ENCODE measurements at places on chromosomes 2 and 18. TPM values are rescaled to one million over a fixed set of nuclear protein-coding genes. Genes with fewer than 3 reads are reported as not detected.

DNA sequence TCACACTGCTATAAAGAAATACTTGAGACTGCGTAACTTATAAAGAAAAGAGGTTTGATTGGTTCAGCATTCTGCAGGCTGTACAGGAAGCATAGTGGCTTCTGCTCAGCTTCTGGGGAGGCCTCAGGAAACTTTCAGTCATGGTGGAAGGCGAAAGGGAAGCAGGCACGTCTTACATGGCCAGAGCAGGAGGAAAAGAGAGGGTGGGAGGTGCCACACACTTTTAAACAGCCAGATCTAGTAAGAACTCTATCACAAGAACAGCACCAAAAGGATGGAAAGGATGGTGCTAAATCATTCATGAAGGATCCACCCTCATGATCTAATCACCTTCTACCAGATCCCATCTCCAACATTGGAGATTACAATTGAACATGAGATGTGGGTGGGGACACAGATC is 145.5 kb upstream of the OSR1 start:
- DNase-seq: no peak

DNA sequence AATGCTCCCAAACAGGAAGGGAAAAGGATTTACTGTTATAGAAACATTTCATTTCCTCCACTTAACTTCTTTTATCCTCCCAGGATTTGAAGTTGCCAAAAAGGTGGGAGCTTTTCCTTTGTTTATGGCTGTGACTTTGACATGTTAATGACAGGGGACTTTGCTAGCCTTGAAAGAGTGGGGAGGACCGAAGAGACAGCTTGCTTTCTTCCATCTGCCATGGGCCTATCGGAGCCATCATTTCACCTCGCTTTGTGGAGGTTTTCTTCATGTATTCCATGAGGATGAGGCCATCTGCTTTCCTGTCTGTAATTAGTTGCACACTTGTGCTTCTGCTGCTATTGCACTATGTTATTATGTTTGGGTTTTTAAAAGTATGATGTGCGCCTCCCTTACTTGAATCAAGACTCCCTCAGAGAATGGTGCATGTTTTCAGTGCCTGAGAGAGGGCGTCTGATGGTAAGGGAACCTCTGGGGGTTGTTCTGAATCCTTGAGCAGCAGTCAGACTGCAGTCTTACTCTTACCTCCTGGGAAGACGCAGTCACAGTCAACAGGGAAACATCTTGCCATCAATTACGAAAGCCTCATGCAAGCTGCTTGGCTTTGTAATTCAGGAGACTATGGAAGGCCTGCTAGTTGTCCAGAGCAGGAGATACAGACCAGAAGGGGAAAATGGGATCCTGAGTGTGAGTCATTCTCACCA is 173.3 kb upstream of the MGAT5 start:
- no peak for DNase-seq

DNA sequence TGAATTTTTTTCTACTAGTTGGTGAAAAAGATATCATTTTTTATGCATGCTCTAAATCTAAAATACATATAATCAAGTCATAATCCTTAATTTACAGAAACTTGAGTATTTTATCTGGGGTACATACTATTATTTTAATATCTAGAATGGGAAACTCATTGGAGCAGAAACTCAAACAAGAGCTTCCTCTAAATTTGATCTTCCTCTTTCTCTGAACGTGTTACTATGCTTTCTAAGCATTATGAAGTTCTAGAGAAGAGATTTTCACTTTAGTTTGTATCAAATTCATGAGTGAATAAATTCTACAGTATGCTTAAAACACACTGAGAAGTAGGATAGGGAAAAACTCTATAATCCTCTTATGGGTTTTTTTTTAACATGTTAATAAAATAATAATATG is 20.6 kb upstream of the SLC38A11 start:
- DNase-seq: no peak

DNA sequence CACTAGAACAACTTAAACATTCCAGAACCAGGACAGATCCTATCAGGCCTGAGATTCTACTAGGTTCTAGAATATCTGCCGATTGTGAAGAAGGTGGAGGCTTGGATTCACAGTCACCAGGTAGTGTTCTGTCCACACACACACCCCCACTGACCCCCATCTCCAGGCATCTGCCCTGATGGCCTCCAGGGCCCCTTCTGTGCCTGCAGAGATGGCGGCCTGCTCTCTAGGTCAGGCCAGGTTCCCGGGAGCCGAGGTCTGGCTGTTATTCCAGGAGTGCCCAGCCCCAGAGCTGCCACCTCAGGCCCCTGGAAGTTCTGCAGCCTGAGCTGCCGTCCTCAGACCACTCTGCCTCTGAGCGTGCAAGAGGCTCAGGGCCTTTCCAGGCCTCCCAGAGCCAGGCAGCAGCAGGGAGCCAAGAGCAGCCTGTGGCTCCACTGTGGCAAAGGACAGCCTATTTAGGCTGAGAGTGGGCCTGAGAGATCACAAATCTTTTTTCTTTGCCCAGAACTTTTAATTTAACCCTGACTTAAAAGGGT is 96.2 kb upstream of the ASAP2 start:
- DNase-seq: no peak

DNA sequence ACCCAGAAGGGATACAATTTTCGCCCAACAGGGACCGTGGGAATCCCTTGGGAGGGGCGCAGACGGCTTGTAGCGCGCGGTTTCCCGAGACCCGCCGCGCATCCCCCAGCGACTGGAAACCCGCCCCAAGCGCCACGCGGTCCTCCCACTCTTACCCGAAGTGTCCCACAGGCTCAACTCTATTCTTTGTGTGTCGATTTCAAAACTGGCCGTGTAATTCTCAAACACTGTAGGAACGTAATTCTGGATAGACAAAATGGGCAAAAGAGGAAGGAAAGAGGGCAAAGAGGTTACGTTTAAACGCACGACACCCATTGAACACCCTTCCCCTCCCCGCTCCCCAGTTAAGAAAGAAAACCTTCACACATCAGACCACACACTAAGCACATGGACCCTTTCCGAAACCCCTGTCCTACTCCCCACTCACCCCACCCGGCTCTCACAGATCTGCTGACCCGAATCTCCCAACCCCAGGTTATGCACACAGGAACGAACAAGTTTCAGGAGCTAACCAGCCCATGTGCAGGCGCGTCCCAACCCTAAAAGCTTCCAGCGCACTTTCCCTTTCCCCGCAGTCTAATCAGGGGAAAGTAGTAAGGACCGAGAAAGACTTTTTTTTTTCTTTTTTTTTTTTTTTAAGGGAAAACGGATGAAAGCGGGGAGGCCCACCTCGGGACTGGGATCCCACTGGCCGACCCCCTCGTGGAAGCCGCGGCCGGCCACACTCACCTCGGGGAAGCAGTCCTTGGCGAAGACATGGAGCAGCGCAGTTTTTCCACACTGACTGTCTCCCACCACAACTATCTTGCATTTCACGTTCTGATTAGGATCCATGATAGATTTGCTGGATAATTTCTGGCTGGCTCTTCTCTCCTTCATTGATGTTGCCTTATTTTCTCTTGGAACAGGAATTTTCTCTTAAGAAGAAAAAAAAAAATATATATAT is 655 bp downstream of the RND3 start:
- peak; percentile 30 for DNase-seq

DNA sequence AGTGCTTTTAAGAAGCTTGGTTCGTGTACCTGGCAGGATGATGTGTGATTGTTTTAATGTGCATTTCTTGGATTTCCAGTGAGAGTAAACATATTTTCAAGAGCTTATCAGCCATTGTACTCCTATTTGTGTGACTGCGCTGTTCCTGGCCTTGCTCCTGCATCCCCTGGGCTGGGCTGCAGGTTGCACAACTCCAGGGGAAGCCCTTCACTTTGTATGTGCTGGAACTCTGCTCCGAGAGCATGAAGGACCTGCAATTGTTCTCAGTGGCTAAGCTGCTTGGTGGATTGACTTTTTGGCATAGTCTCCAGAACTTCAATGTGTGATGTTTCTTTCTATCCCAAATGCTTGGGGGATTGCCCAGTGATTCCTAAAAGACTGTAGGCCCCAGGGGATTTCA is 18.8 kb downstream of the ATP6V1C2 start:
- DNase-seq: no peak

DNA sequence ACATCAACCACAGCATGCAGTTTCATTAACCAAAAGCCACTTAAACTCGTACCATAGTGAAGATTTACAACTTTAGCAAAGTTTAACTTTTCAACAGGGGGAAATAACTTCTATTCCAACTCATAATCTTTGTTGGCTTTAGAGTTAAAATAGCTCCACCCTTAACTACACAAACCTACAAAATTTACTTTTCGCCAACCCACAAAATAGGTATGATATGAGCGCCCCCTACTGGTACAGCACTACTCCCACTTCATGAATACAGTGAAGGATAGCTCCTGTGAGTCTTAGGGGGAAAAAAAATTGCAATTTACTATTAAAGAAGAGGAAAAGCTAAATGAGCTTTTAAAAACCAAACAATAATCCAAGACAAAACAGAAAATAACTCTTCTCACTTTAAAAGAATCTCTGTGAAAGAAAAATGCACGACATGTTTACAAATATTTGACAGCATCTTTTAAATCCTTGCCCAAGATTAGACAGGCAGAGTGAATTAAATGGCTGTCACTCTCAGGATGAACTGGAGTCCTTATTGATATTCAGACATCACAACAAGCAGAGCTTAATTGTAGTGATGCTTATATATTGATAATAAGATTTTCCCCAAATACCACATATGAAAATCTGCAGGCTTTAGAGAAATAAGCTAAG is 32.2 kb downstream of the TMEFF2 start:
- peak; percentile 26 for DNase-seq

- no peak for DNase-seq
Measured at GRCh38 chr2:37610638-37611289, 60.7 kb downstream of the CDC42EP3 start.

- DNase-seq: no peak
Measured at GRCh38 chr2:237876532-237876931, 17.1 kb downstream of the RAMP1 start.

- DNase-seq: no peak
Measured at GRCh38 chr18:34710458-34710914, 388 bp downstream of the DTNA start.

GRCh38 chr2:33978471-33978870 is 379.4 kb upstream of the FAM98A start:
- DNase-seq: no peak

ANKRD62 gene
- total RNA-seq: not detected

ESPNL gene
- 0.03 TPM for total RNA-seq

TLX2 gene
- 0.07 TPM for total RNA-seq

TNFRSF11A gene
- total RNA-seq: 7.0 TPM

Data from MG63 (cell line).